Occipital lobe (tissue), 3 donors: ENCODE measurements at places on chromosomes 4 and X. TPM values are rescaled to one million over a fixed set of nuclear protein-coding genes. Genes with fewer than 3 reads are reported as not detected.

CTSO gene
- 8.7 TPM for total RNA-seq

EVC2 gene
- 2.5 TPM for total RNA-seq

MGAT4D gene
- not detected for total RNA-seq

GIMD1 gene
- total RNA-seq: not detected

UGT2B10 gene
- total RNA-seq: not detected

RHOXF1 gene
- not detected for total RNA-seq

XAGE2 gene
- total RNA-seq: not detected

PUDP gene
- 5.8 TPM for total RNA-seq

RAP2C gene
- 19.2 TPM for total RNA-seq

ANKRD37 gene
- total RNA-seq: 25.1 TPM

MAGEH1 gene
- total RNA-seq: 115 TPM

PNMA6F gene
- 0.16 TPM for total RNA-seq

ETNPPL gene
- total RNA-seq: 0.78 TPM

DNAAF6 gene
- not detected for total RNA-seq

GAGE13 gene
- total RNA-seq: not detected

TFE3 gene
- 8.1 TPM for total RNA-seq

CTPS2 gene
- total RNA-seq: 33.4 TPM

GYG2 gene
- 5.9 TPM for total RNA-seq

KLF8 gene
- 20.4 TPM for total RNA-seq

UGT2B11 gene
- total RNA-seq: not detected

GUCY1A1 gene
- total RNA-seq: 136 TPM

PRSS12 gene
- 54.9 TPM for total RNA-seq

TMPRSS11D gene
- total RNA-seq: not detected

IL13RA2 gene
- 8.1 TPM for total RNA-seq

CT45A3 gene
- not detected for total RNA-seq

RPS6KA6 gene
- total RNA-seq: 26.8 TPM
